ENCODE measurements at places on chromosomes 2 and 18.

GRCh38 chr18:79687806-79688205, 8.2 kb downstream of the CTDP1 start:
- DNase-seq: no peak

DNA sequence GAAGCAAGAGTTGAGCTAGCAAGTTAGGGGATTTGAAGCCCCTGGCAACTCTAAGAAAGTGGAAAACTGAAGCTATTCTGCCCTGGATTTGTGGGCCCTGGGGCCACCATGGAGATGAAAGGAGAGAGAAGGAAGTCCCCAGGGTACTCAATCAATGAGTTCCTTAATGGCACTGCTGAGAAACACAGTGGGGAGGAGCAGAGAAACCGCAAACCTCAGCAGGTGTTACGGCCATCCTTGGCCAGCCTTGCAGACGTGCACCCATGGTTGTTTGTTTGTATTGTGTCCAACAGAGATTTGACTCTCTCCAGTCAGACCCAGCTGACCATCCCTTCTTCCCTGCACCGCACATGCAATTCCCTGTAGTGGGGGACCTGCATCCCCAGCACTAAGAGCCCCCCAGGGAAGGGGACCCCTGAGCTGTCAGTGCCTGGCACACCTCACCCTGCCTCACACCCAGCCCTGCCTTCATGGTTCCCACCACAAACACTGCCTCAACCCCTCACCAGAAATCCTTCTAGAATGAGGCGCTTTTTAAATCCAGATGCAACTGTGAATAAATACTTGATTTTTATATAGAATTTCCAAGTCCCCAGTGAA, 255.3 kb downstream of the SH3BP4 start:
- no peak for DNase-seq

DNA sequence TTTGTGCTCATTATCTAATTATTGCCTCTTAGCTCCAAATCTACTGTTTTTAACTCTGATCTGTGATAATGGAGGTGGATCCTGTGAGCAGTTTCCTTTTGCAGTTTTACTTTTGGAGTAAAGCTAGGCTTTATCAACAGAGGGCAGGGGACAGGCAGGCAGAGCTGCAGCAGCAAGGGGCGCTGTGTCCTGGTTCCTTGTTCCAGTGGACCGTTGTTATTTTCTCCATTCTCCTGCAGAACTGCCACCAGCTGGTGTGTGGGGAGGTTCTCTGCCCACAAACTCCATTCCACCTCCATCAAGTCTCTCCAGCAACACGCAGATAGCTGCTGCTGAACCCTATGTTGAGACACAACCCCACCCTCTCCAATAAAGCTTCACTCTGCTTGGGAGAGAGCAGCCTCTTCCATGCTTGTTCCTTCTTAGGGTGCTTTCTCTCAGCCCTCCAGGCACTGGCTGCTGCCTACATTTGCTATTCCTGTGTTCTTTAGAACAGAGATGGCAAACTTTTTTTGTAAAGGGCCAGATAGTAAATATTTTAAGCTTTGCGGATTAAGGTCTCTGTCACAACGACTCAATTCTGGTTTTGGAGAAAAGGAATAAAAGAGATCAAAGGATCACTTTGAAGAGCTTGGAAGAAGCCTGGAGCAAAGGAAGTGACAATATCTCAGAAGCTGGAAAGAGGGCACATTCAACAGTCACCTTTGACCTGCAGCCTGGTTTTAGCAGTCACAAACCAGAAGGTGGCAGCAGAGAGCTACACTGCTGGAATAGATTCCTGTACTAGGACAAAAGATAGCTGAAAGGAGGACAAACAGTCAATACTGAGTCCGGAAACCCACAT, 208.8 kb downstream of the CCDC178 start:
- peak; percentile 26 for DNase-seq

- no peak for DNase-seq
Measured at GRCh38 chr2:72145289-72145657, 2.4 kb downstream of the CYP26B1 start.

GRCh38 chr2:169160926-169161481, 91.6 kb downstream of the DHRS9 start:
- no peak for DNase-seq

- no peak for DNase-seq
Measured at GRCh38 chr18:12458771-12459170, 51.0 kb downstream of the PRELID3A start.
